Activated CD4-positive, alpha-beta T cell treated with anti-CD3 and anti-CD28 coated beads, Interleukin-2, amount 10 ng/mL, durations not matched to agents 24 days and 14 days (primary cell): ENCODE measurements at places on chromosomes 1 and 21.
A peak's percentile ranks its signal among the peaks of the same experiment; 100 is the strongest.

DNA sequence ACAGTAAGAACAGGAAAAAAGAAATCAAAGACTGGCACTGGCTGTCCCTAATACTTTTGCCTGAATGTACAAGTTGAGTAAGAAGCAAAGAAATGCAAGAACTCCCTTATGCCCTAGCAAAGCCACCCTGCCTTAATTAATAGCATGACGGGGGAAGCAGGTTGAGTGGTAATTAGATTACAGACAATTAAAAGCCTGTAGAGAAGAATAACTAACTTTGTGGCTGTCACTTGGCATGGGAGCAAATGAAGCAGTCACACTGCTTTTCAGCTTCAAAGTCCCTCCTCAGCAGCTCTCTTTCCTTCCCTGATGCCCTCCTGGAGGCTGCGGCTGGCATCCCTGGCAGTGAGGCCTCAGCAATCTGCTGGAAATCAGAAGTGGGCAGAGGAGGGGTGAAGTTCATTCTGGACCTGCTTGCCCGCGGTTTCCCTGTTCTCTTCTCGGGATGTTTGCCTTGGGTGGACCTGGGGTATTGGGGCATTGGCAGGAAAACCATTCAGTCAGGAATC lies 3.4 kb downstream of the OPTC start:
- DNase-seq = no peak
- no peaks in the 10 kb centered on the region for H3K36me3 ChIP-seq
- no peak overlapping the region for H3K27ac ChIP-seq
- H3K4me1 ChIP-seq = no peaks in the 10 kb centered on the region

- peaks cover 34% of the 10 kb centered on the region for H3K27me3 ChIP-seq
- no peak overlapping the region for H3K27ac ChIP-seq
- no peaks in the 10 kb centered on the region for H3K36me3 ChIP-seq
- H3K4me1 ChIP-seq = no peaks in the 10 kb centered on the region
- no peak for DNase-seq
- no peak overlapping the region for H3K4me3 ChIP-seq
These were observed 9.7 kb downstream of the FOXO6 start for GRCh38 chr1:41370756-41371420.

- peaks cover 6% of the 10 kb centered on the region for H3K4me1 ChIP-seq
- no peak overlapping the region for H3K27ac ChIP-seq
- no peak for DNase-seq
These were observed 43.6 kb downstream of the FAAH start for GRCh38 chr1:46437723-46438122.

DNA sequence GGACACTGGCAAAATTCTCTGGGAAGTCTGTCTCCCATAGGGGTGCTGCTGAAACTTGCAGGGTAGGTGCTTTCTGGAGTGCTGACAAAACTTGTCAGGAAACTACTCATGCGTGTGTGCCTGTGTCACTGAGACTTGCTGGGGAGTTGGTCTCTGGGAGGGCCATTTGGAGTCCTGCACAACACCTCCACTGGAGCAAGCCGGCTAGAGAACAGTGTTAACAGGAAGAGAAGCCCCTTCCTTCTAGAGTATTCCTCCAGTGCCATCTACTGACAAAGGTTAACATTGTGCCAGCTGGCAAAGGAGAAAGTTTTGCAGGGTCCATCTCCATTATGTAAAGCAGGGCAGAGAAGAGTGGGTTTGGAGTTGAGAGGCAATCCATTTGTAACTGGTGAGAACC lies 30.0 kb downstream of the ZMYM4 start:
- DNase-seq = peak; percentile 80
- H3K4me1 ChIP-seq = no peaks in the 10 kb centered on the region
- no peak overlapping the region for H3K4me3 ChIP-seq
- peaks cover 5% of the 10 kb centered on the region for H3K36me3 ChIP-seq
- no peak overlapping the region for H3K27ac ChIP-seq
- no peaks in the 10 kb centered on the region for H3K27me3 ChIP-seq

GRCh38 chr1:43611950-43612349 lies 38.0 kb upstream of the KDM4A start:
- no peaks in the 10 kb centered on the region for H3K36me3 ChIP-seq
- no peak overlapping the region for H3K27ac ChIP-seq
- no peak for DNase-seq
- H3K4me3 ChIP-seq = no peak overlapping the region
- H3K4me1 ChIP-seq = no peaks in the 10 kb centered on the region

GRCh38 chr21:42071146-42071737 lies at the start of gene UMODL1:
Gene UMODL1, plus strand, starts transcription at chr21:42071317. Its CDS starts 0 bp downstream, at chr21:42071317.
- H3K4me3 ChIP-seq = no peak within 1 kb of the TSS
- no peaks in the 10 kb centered on the region for H3K36me3 ChIP-seq
- peaks cover 9% of the 10 kb centered on the region for H3K27me3 ChIP-seq
- DNase-seq = no peak
- H3K27ac ChIP-seq = no peak within 1 kb of the TSS

- H3K4me1 ChIP-seq = peaks cover 9% of the 10 kb centered on the region
- H3K4me3 ChIP-seq = no peak overlapping the region
- H3K36me3 ChIP-seq = no peaks in the 10 kb centered on the region
- DNase-seq = no peak
- no peak overlapping the region for H3K27ac ChIP-seq
- peaks cover 60% of the 10 kb centered on the region for H3K27me3 ChIP-seq
These were observed 2.9 kb upstream of the OLIG1 start for GRCh38 chr21:33067043-33067442.

DNA sequence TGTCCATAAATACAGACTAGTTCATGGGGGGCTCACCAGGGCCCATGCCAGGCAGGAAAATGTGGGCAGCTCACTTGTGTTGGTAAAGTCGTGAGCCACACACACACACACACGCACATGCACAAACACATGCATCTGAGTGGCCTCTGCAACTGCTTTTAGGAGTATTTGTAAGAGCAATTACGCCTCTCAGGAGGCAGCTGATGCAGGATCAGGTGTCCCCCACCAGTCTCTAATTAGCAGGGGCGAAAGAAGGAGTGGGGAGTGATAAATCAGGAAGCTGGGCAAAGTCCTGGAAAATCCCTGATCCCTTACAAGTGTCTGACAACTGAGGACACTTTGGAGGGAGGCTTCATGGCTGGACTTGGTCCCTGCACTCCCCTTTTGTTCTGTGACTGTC lies 5.7 kb upstream of the IVL start:
- H3K4me1 ChIP-seq = no peaks in the 10 kb centered on the region
- DNase-seq = peak; percentile 47
- no peaks in the 10 kb centered on the region for H3K36me3 ChIP-seq
- no peak overlapping the region for H3K4me3 ChIP-seq

- no peak overlapping the region for H3K27ac ChIP-seq
- no peak overlapping the region for H3K4me3 ChIP-seq
- DNase-seq = no peak
- H3K4me1 ChIP-seq = peaks cover 6% of the 10 kb centered on the region
These were observed 4.1 kb upstream of the EPS8L3 start for GRCh38 chr1:109767637-109768334.

GRCh38 chr1:38559446-38560165 lies 300.0 kb downstream of the RRAGC start:
- H3K27me3 ChIP-seq = peaks cover 37% of the 10 kb centered on the region
- peak overlapping the region; percentile 74 for H3K4me3 ChIP-seq
- H3K4me1 ChIP-seq = peaks cover 66% of the 10 kb centered on the region
- peaks cover 4% of the 10 kb centered on the region for H3K36me3 ChIP-seq

DNA sequence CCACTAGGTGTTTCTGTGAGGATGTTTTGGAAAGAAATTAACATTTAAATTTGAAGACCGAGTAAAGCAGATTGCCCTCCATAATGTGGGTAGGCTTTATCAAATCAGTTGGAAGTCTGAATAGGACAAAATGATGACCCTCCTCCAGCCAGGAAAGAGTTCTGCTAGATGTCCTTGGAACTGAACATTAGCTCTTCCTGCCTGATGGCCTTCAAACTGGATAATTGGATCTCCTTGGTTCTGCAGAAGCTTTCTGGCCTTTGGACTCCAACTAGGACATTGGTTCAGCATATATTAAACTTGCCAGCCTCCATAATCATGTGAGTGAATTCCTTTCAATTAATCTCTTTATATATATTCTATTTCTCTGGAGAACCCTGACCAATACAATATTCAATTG lies 4.4 kb upstream of the GLRX2 start:
- H3K27ac ChIP-seq = no peak overlapping the region
- no peak overlapping the region for H3K4me3 ChIP-seq
- peaks cover 4% of the 10 kb centered on the region for H3K4me1 ChIP-seq
- H3K27me3 ChIP-seq = peaks cover 9% of the 10 kb centered on the region

DNA sequence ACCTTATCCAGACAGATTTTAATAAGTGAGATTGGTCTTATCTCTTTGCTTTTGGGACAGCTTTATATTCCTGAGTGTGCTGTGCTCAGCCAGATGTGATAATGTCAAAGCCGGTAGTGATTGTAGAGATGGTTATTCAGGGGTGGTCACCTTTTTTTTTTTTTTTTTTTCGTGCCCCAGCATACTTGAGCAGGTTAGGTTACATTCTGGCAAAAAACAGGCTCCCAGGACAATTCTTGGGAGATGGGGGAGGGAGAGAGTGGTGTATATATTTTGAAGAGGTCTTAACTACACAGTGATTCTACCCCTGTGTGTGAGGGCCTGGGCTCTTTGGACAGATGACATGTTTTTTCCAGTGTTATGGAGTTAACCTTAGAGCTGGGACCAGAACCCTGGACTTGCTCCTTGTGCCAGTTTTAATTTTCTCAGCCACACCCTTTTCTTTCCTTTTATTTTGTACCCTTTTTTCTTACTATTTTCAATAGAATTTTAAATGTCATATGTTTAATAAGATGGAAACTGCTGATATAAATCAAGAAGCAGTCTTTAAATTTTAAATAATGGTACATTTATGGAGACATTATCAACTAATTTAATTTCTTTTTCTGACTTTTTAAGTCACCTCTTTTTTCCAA lies 88.4 kb downstream of the DYRK1A start:
- peaks cover 27% of the 10 kb centered on the region for H3K36me3 ChIP-seq
- H3K4me1 ChIP-seq = peaks cover 58% of the 10 kb centered on the region
- H3K27ac ChIP-seq = peak overlapping the region; percentile 3
- no peak for DNase-seq
- no peaks in the 10 kb centered on the region for H3K27me3 ChIP-seq
- no peak overlapping the region for H3K4me3 ChIP-seq

DNA sequence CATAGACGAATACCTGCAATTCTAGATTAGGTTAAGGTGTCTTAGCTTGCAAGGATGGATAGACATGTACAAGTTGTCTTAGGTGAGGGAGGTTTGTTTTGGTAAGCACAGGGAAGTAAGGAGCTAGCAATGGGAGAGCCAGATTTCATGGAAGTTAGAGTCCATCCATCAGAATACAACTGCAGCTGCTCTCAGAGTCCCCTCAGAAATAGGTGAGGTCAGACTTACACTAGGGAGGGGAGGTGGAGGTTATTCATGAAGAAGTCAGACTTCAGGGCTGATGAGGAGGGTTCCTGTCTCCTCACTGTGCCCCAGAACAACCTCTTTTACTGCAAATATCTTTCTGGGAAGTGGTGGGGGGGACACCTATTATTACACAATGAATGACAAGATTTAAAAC lies 85.3 kb downstream of the KCTD3 start:
- H3K4me3 ChIP-seq = no peak overlapping the region
- H3K27me3 ChIP-seq = no peaks in the 10 kb centered on the region
- H3K27ac ChIP-seq = no peak overlapping the region
- H3K4me1 ChIP-seq = no peaks in the 10 kb centered on the region
- no peaks in the 10 kb centered on the region for H3K36me3 ChIP-seq

GRCh38 chr1:66984491-66984890 lies 59.7 kb downstream of the MIER1 start:
- peaks cover 48% of the 10 kb centered on the region for H3K36me3 ChIP-seq
- H3K4me1 ChIP-seq = peaks cover 27% of the 10 kb centered on the region
- DNase-seq = no peak
- H3K4me3 ChIP-seq = no peak overlapping the region
- H3K27me3 ChIP-seq = no peaks in the 10 kb centered on the region

DNA sequence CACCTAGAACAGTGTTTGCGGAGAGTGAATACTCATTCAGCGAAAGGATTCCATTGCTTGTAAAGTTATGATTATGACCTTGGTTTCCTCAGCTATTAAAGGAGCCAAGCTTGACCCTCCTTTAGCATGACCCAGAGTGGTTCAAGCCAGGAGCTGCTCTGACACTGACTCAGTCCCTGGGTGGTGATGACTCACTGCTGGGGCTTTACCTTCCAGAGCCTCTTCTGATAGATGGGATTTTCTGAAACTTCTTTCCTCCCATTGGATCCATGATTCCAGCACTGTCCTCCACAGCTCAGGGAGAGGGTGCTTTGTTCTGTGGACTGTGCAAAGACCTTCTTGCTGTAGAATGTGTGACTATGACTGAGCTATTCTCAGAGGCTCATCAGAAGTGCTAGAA lies 77.4 kb downstream of the S1PR1 start:
- H3K27ac ChIP-seq = no peak overlapping the region
- peaks cover 49% of the 10 kb centered on the region for H3K4me1 ChIP-seq
- no peaks in the 10 kb centered on the region for H3K36me3 ChIP-seq

- H3K4me3 ChIP-seq = no peak overlapping the region
- H3K4me1 ChIP-seq = peaks cover 26% of the 10 kb centered on the region
- peaks cover 1% of the 10 kb centered on the region for H3K36me3 ChIP-seq
- no peak for DNase-seq
- H3K27me3 ChIP-seq = peaks cover 2% of the 10 kb centered on the region
These were observed 48.3 kb upstream of the RGS1 start for GRCh38 chr1:192527111-192527795.

DNA sequence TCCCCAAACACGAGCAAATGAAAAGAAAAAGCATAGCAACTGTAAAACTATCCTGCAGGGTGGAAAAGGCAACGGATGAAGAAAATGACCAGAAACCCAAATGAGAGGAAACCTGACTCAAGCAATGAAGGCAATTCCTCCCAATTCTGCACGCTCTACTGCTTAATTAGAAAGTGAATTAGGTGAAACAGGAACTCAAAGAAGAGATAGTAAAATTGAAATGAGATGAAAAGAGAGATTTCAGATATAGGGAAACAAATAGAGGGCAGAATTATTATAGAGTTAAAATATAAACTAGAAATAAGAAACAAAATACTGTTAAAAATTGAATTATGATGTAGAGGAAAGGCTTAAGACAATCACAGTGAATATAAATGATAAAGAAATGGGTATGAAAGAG lies 27.5 kb upstream of the ITPKB start:
- H3K4me1 ChIP-seq = peaks cover 19% of the 10 kb centered on the region
- H3K4me3 ChIP-seq = no peak overlapping the region
- no peak for DNase-seq
